ENCODE measurements at places on chromosomes 4 and X. TPM values are rescaled to one million over a fixed set of nuclear protein-coding genes. Genes with fewer than 3 reads are reported as not detected.

DNA sequence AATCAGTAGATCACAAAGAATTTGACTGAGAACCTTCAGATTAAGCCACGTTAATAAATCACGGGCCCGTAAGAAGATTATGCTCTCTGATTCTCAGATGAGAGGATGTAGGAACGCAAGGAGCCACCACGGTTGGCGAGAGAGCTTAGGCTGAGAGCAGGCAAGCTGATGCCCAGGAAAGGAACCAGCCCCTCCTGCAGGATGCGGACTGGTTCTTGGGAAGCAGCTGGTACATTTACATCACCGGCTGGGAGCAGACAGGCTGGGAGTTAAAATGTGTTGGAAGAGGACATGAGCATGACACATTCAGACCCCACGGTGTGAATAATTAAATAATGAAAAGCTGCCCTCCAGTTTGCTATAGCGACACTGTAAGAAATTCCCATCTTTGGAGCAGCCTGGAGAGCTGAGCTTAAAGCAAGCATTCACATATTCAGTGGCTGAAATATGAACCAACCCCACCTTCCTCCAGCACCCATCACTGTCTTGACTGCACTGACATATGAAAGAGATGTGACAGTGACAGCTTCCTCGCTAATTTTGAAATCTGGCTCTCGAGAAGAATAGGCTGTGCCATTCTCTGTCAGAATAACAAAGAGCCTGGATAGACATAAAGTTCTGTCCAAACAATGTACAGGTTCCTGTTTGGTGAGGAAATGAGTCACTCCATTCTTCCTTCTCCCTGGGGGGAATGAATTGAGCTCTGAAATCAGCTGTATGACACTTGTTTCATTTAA is 33.1 kb downstream of the LNX1 start:
- H3K4me3 ChIP-seq, result no peak overlapping the region
- H3K36me3 ChIP-seq, result no peaks in the 10 kb centered on the region
- no peaks in the 10 kb centered on the region for H3K27me3 ChIP-seq
- peak; percentile 75 for DNase-seq

DNA sequence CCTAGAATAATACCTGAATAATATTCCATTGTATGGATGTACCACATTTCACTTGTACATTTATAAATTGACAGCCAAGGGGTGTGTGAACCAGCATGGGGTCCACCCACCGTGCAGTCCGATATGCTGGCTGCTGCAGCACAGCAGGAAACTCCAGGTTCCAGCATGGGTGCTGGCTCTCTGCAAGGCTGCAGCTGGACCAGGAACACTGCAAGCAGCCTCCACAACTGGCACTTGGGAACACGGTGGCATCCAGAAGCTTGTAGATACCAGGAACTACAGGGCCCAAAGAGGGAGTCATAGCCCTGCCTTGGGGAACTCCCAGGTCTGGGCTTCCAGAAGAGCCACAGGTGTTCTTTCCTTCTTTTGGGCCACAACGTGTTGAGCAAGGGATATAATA is 91.2 kb downstream of the NXF2 start:
- DNase-seq, result no peak
- H3K4me3 ChIP-seq, result no peak overlapping the region
- no peaks in the 10 kb centered on the region for H3K4me1 ChIP-seq
- no peaks in the 10 kb centered on the region for H3K36me3 ChIP-seq
- H3K27ac ChIP-seq, result no peak overlapping the region

DNA sequence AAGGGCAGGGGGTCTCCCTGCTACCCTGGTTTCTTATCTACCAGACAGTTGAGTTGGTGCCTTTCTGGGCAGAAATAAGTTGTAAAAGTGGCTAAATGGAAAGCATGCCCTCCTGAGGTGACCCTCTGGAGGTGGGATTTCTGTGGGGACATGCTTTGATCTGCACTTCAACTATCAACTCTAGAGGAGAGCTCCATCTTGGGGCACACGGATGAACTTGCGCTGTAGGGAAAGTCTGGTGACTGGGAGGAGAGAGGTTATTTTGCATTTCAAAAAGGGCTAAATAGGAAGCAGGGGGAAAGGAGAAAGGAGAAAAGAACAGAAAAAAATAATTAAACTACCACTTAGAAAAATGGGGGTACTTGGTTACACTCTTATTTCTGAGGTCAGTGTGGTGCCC is 12.7 kb upstream of the RHOXF2B start:
- no peak overlapping the region for H3K27ac ChIP-seq
- DNase-seq, result no peak
- no peak overlapping the region for H3K4me3 ChIP-seq
- no peaks in the 10 kb centered on the region for H3K27me3 ChIP-seq
- H3K36me3 ChIP-seq, result no peaks in the 10 kb centered on the region
- H3K4me1 ChIP-seq, result no peaks in the 10 kb centered on the region

- no peaks in the 10 kb centered on the region for H3K27me3 ChIP-seq
- no peak overlapping the region for H3K4me3 ChIP-seq
- no peaks in the 10 kb centered on the region for H3K4me1 ChIP-seq
- H3K27ac ChIP-seq, result no peak overlapping the region
- DNase-seq, result no peak
These were observed 207.8 kb upstream of the SLC7A11 start for GRCh38 chr4:138449938-138450337.

DNA sequence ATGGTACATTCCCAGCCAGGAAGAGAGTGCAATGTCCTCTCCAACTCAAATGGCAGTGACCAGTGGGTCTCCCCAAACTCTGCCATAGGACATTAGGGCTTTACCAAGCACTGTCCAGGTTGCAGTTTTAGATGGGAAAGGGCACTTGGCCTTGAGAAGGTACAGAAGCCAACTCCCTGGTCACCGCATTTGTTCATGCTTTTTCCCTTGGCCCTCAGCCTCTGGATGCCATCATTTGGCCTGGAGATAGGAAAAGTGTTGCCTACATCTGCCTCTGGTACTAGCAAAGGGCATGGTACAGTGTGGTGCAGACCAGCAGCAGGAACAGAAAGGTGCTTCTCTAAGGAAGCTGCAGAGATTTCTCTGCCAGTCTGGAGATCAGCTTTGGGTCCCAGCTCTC is 93.8 kb downstream of the MAMLD1 start:
- no peaks in the 10 kb centered on the region for H3K4me1 ChIP-seq
- H3K36me3 ChIP-seq, result no peaks in the 10 kb centered on the region
- DNase-seq, result no peak
- no peak overlapping the region for H3K27ac ChIP-seq
- no peaks in the 10 kb centered on the region for H3K27me3 ChIP-seq
- H3K4me3 ChIP-seq, result no peak overlapping the region

DNA sequence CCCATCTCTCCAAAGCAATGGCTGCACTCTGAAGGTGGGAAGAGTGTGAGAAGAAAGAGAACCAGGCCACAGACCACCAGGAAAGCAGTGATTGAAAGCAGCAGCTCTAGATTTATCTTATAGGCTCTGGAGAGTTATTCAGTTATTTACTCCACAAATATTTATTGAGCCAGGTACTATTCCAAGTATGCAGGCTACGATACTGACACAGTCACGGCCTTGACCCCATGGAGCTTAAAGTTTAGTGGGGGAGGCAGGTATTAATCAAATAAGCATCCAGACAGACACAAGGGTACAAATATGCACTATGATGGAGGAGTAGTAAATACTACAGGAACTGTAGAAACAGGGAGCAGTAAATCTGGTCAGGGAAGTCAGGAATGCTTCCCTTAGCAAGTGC is 2.8 kb downstream of the TMEM185A start:
- H3K4me3 ChIP-seq, result no peak overlapping the region
- DNase-seq, result no peak
- no peaks in the 10 kb centered on the region for H3K27me3 ChIP-seq
- H3K27ac ChIP-seq, result no peak overlapping the region

GRCh38 chrX:70445951-70446350 is 1.3 kb downstream of the DLG3 start:
- H3K36me3 ChIP-seq, result no peaks in the 10 kb centered on the region
- H3K4me1 ChIP-seq, result no peaks in the 10 kb centered on the region
- H3K4me3 ChIP-seq, result no peak overlapping the region
- no peak for DNase-seq
- no peak overlapping the region for H3K27ac ChIP-seq

DNA sequence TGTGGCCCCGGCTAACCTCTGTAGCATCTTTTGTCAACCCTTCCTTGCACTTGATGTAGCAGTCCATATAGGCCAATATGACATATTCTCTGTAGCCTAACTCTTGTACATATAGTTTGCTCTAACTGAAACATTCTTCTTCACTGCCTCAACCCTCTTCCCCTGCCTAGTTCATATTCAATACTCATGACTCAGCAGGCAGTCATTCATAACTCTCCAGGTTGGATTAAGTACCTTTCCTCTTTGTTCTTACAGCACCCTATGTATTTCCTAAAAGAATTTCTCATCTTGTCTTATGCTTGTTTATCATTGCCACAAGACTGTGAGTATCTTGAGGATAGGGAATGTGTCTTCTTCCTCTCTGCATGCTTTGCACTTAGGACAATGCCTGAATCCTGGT is 76.9 kb downstream of the TMLHE start:
- no peaks in the 10 kb centered on the region for H3K27me3 ChIP-seq
- no peak overlapping the region for H3K27ac ChIP-seq
- no peaks in the 10 kb centered on the region for H3K36me3 ChIP-seq

DNA sequence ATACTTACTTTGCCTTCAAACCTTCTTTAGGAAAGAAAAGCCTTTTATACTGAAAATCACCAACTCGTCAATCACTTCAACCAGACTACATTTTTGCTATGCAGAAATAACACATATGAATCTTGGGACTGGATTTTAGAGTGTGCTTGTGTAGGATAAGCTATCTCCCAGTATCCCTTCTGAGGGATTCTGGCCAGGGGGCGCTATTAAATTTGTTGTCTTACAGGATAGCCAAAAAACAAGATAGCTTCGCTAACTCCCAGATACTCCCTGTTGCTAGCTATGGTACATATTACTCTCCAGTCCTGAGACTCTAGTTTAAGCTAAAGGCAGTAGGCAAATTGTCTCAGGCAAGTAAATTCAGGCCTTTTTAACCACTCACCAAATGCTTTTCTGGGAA is 167.2 kb downstream of the LHFPL1 start:
- no peak overlapping the region for H3K4me3 ChIP-seq
- no peaks in the 10 kb centered on the region for H3K4me1 ChIP-seq
- H3K27ac ChIP-seq, result no peak overlapping the region
- DNase-seq, result no peak
- H3K27me3 ChIP-seq, result no peaks in the 10 kb centered on the region

GRCh38 chrX:10797466-10797865 is 177.1 kb upstream of the MID1 start:
- no peaks in the 10 kb centered on the region for H3K4me1 ChIP-seq
- no peak overlapping the region for H3K4me3 ChIP-seq
- no peaks in the 10 kb centered on the region for H3K36me3 ChIP-seq

DNA sequence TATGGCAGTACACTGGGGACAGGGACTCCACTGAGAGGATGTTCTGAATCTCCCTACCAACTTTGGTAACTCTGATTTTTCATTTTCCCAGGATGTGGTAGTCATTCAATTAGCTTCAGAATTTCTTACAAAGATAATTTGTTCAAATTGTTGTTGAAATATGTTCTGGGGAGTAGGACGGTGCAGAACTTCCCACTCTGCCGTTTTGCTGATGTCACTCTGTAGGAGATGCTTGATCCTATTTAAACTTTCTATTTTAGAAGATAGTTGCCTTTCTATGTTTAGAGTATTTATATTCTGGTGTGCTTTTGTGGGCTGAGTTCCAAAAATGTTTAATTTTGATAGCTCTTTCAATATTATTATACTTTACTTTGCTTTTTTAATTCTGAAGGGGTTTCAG is 55.2 kb downstream of the ADAM29 start:
- H3K4me3 ChIP-seq, result no peak overlapping the region
- H3K27me3 ChIP-seq, result no peaks in the 10 kb centered on the region

The SYNPO2 gene
- 1,531 TPM for total RNA-seq

The FGF5 gene
- 0.15 TPM for total RNA-seq

Data from aorta (tissue), 5 donors.